GM23248 (cell line): ENCODE measurements at places on chromosomes 1 and 21. TPM values are rescaled to one million over a fixed set of nuclear protein-coding genes. Genes with fewer than 3 reads are reported as not detected.

Gene A3GALT2
- not detected in 2 replicates for polyA plus RNA-seq

- no peak overlapping the region for H3K4me3 ChIP-seq
- H3K4me1 ChIP-seq, result no peaks in the 10 kb centered on the region
- no peaks in the 10 kb centered on the region for H3K27me3 ChIP-seq
- peak; percentile 63 for DNase-seq
- H3K27ac ChIP-seq, result no peak overlapping the region
Observed at GRCh38 chr1:27071049-27071416, 58.4 kb upstream of the TENT5B start.

DNA sequence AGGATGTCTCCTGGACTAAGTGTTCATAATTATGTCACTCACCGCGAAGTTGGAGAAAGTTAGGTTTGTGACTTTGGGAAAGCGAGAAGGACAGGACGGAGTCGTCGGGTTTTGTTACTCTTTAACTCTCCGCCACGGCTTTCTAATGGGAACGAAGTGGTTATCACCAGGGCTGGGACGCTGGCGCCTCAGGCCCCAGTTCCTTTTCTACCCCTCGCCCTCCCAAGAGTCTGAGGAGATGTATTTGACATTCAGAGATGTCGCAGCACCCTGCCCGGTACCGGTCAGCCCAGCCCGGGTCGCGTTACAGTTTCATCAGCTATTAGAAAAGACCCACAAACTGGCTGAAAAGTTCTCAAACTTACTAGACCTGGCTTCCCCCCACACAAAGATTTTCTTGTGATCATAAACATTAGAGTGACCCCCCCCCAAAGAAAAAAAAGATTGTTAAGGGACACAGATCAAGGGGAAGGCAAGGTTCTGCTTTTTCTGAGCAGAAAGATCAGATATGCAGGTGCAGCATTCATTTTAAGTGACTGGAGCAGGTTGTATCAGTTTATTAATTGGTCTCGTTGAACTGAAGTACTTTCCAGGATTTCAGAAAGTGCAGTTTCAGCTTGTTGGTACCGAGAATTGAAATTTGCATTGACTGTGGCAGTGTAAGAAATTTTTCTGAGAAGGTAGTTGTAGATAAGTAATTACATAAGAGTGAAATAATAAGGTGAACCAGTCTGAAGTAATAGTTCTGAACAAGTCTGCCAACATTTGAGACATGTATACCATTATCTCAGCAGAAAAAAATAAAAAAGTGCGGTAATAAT lies 859 bp upstream of the ZBTB18 start:
- H3K27me3 ChIP-seq, result no peaks in the 10 kb centered on the region
- DNase-seq, result peak; percentile 33
- no peak overlapping the region for H3K27ac ChIP-seq
- H3K4me3 ChIP-seq, result peak overlapping the region; percentile 81

Gene GREM2
- polyA plus RNA-seq, result 83.8 and 86.5 TPM in 2 replicates

Gene CITED4
- 0.19 TPM in 1 of 2 replicates, not detected in the other for polyA plus RNA-seq

Gene SPRR1A
- not detected in 2 replicates for polyA plus RNA-seq

Gene C8B
- not detected in 2 replicates for polyA plus RNA-seq

- H3K4me3 ChIP-seq, result no peak overlapping the region
- no peaks in the 10 kb centered on the region for H3K36me3 ChIP-seq
- no peaks in the 10 kb centered on the region for H3K4me1 ChIP-seq
- H3K27ac ChIP-seq, result no peak overlapping the region
- H3K27me3 ChIP-seq, result no peaks in the 10 kb centered on the region
Observed at GRCh38 chr1:248521856-248522255, 14.0 kb downstream of the OR2G6 start.

DNA sequence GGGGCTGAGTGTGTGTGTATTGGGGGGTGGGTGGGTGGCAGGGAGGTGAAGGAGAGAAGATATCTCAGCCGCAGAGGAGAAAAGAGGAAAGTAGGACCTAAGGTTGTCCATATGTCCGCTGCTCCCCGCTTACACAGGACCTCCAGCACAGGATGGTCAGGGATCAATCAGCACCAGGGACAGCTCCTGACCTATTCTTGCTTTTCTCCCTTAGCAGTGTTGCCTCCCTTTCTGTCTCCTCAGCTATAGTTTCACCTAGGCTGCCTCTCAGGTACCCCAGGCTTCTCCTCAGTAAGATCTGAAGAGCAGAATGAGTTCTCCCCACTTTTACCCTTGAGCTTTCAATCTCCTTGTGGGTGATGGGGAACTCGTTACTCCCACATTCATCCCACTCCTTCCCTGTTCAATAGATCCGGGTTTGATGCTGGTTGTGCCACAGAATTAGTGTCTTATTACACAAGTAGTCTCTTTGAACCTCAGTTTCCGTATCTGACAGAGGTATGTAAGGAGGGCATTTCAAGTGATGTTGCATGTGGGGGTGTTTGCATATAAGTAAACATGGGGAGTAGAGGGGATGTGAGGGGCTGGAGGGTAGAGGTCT lies 1.4 kb upstream of the DPH2 start:
- peak; percentile 51 for DNase-seq
- peaks cover 7% of the 10 kb centered on the region; the same call in 1 of the 2 replicates for H3K4me1 ChIP-seq
- H3K36me3 ChIP-seq, result no peaks in the 10 kb centered on the region
- H3K4me3 ChIP-seq, result no peak overlapping the region
- no peaks in the 10 kb centered on the region for H3K27me3 ChIP-seq

Gene NUAK2
- polyA plus RNA-seq, result 3.7 and 3.8 TPM in 2 replicates
